ENCODE measurements at places on chromosomes 2 and 18.

DNA sequence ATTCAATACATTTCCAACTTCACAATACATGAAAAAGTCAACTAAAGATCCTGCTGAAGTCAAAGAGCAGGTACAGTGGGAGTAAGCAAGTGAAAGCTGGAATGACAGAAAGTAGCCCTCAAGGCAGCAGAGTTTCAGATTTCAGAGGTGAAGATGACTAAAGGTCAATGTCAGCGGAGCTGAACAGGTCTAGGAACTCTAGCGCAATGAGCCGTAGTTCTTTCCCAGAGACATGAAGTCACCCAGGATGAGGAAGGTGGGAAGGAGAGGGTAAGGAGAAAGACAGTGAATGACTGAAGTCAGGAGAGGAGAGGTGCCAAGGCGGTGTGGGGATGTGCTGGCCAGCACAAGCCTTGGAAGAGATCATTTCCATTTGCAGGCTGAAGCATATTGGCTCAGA, 28.1 kb downstream of the PTPN2 start:
- no peak for DNase-seq
- H3K4me3 ChIP-seq, result no peak overlapping the region

DNA sequence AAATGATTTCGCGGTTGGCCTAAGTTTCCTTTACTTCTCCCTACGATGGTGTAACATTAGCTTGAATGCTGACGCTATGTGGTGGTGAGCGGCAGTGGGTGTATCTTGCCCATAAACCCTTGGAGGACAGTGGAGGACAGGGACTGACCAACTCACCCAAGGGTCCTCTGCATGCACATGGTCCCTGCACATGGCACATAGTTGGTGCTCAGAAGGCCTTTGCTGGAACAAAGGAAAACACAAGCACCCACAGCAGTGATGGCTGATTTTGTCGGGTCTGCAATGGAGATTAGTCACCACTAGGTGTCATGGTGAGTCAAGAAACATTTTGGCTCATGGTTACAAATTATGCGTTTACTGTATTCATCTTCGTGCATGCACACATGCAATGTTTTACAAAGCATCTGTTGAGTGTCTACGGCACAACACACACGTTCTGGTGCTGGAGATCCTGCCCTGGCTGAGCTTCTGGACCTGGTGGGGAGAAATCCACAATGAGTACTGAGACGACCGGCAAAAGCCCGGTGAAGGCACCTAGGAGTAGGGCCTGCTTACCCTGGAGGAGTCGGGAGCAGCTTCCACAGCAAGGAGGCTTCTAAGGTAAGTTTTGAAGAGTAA, 44.0 kb downstream of the PDCL3 start:
- H3K4me1 ChIP-seq, result no peaks in the 10 kb centered on the region
- DNase-seq, result peak; percentile 74
- H3K27me3 ChIP-seq, result no peaks in the 10 kb centered on the region
- no peak overlapping the region for H3K27ac ChIP-seq
- no peaks in the 10 kb centered on the region for H3K36me3 ChIP-seq
- no peak overlapping the region for H3K4me3 ChIP-seq

DNA sequence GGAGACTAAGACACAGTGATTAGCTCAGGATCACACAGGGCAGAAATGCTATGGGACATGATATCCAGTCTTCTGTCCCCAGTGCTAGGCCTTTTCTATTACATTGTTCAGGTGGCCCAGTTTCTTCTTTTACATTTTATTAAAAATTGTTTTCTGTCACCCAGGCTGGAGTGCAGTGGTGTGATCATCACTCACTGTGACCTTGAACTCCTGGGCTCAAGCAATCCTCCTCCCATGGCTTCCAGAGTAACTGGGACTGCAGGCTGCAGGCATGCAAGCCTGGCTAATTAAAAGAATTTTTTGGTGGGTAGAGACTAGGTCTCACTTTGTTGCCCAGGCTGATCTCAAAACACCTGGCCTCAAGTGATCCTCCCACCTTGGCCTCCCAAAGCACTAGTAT, 15.4 kb downstream of the PDK1 start:
- no peaks in the 10 kb centered on the region for H3K4me1 ChIP-seq
- H3K36me3 ChIP-seq, result peaks cover 15% of the 10 kb centered on the region
- H3K27me3 ChIP-seq, result no peaks in the 10 kb centered on the region
- H3K27ac ChIP-seq, result no peak overlapping the region

DNA sequence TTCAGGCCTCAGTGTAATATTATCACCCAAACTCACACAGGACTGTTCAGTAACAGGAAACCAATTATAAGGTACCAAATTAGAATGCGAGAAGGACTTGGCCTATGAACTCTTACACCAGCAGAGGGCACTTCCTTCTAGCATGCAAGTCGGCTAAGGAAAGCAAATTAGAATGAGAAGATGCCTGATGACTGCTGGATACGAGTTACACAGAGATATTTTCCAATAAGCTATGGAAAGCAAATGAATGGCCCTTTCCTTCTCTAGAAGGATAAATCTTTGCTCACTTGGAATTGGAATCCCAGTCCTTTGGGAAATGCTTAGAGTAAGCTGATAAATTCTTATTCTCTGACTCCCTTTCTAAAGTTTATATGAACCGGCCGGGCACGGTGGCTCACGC, 109.8 kb downstream of the AP1S3 start:
- no peaks in the 10 kb centered on the region for H3K36me3 ChIP-seq
- no peaks in the 10 kb centered on the region for H3K27me3 ChIP-seq
- no peak overlapping the region for H3K27ac ChIP-seq
- H3K4me1 ChIP-seq, result peaks cover 29% of the 10 kb centered on the region

GRCh38 chr2:30862054-30862651, 54.9 kb upstream of the CAPN13 start:
- H3K4me3 ChIP-seq, result no peak overlapping the region
- DNase-seq, result peak; percentile 79
- H3K4me1 ChIP-seq, result no peaks in the 10 kb centered on the region
- H3K27me3 ChIP-seq, result no peaks in the 10 kb centered on the region
- H3K36me3 ChIP-seq, result no peaks in the 10 kb centered on the region
- H3K27ac ChIP-seq, result no peak overlapping the region

DNA sequence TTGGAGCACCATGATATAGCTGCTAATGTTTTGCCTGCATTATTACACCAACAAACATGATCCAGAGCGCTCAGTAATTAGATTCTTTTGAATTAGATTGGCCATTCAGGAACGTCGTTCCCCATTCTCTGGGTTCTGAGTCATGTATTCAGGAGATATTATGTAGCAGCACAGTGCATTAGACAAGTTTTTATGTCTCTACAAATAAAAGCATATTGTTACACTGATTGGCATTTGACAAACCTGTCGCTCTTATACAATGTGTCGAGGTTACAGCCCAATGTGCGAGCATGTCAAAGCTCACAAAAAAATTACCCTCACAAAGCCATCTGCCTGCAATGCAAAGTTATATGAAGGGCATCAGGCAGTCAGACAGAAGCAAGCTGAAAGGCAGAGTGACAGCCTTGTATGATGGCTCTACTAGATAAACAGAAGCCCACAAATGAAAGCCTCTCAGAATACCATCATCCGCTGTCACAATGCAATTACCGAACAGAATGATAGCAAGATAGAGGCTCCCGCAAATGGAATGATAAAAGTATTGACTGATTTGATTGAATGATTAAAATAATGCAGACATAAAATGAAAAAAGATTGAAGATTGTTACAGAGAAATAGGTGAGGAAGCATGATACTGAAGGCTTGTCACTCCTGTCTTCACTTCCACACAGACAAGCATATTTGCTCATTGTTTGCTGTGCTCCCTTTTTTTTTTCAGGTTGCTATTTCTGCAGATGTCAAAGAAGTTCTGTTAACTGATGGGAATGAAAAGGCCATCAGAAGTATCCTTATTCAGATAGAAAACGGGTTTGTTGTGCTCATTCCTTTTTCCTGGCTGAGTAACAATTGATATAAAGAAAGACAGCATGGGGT, 234.6 kb upstream of the SIX3 start:
- H3K4me1 ChIP-seq, result peaks cover 45% of the 10 kb centered on the region
- no peaks in the 10 kb centered on the region for H3K27me3 ChIP-seq
- H3K36me3 ChIP-seq, result no peaks in the 10 kb centered on the region
- H3K27ac ChIP-seq, result no peak overlapping the region
- DNase-seq, result no peak

- H3K36me3 ChIP-seq, result no peaks in the 10 kb centered on the region
- DNase-seq, result no peak
- H3K27ac ChIP-seq, result no peak overlapping the region
- H3K4me3 ChIP-seq, result no peak overlapping the region
- no peaks in the 10 kb centered on the region for H3K27me3 ChIP-seq
- no peaks in the 10 kb centered on the region for H3K4me1 ChIP-seq
These were observed 1783.9 kb downstream of the SUCLG1 start for GRCh38 chr2:82675186-82675585.

DNA sequence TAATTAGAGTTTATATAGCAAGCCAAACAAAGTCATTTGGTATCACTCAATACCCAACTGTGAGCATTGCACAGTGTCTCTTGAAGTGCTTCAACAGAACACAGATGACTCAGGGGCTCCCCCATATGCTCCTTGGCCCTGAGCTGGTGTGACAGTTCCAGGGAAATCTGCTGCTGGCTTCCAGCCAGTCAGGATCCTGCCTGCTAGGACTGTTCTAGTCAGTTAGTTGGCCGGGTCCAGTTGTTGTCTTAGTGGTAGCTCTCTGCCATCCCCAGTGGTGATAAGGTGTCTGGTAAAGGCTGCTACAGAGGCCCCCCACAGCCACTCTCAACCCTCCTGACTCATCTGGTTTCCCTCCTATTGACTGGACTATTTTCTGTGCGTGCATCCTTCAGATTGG, 100.3 kb downstream of the IRS1 start:
- no peak overlapping the region for H3K27ac ChIP-seq
- no peak overlapping the region for H3K4me3 ChIP-seq
- DNase-seq, result no peak
